ENCODE measurements at places on chromosomes 11 and 22.
A peak's percentile ranks its signal among the peaks of the same experiment; 100 is the strongest.

- no peak for DNase-seq
Observed at GRCh38 chr22:50544746-50545253, 899 bp upstream of the KLHDC7B start.

GRCh38 chr11:122179961-122180834 is 64.2 kb upstream of the BLID start:
- no peak for DNase-seq

DNA sequence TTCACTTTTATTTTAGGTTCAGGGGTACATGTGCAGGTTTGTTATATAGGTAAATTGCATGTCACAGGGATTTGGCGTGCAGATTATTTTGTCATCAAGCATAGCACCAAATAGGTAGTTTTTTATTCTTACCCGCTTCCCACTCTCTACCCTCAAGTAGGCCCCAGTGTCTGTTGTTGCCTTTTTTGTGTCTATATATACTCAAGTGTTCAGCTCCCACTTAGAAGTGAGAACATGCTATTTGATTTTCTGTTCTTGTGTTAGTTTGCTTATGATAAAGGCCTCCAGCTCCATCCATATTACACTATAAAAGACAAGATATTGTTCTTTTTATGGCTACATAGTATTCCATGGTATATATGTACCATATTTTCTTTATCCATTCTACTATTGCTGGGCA is 28.5 kb upstream of the LIN7C start:
- no peak for DNase-seq

GRCh38 chr22:42553475-42554361 is at the start of gene SERHL2:
Gene SERHL2 (plus strand): TSS chr22:42553956. CDS start chr22:42554021, 65 bp downstream.
- DNase-seq = peak; percentile 81

GRCh38 chr11:48122656-48123055 is 94.0 kb upstream of the OR4B1 start:
- no peak for DNase-seq

- no peak for DNase-seq
Observed at GRCh38 chr11:72406540-72407527, 27.5 kb downstream of the CLPB start.
